ENCODE measurements at places on chromosomes 16 and 17.

GRCh38 chr16:19380328-19380727 lies 37.4 kb upstream of the TMC5 start:
- no peaks in the 10 kb centered on the region for H3K36me3 ChIP-seq
- no peak overlapping the region for H3K27ac ChIP-seq
- H3K4me3 ChIP-seq, result no peak overlapping the region
- H3K4me1 ChIP-seq, result no peaks in the 10 kb centered on the region
- DNase-seq, result no peak

DNA sequence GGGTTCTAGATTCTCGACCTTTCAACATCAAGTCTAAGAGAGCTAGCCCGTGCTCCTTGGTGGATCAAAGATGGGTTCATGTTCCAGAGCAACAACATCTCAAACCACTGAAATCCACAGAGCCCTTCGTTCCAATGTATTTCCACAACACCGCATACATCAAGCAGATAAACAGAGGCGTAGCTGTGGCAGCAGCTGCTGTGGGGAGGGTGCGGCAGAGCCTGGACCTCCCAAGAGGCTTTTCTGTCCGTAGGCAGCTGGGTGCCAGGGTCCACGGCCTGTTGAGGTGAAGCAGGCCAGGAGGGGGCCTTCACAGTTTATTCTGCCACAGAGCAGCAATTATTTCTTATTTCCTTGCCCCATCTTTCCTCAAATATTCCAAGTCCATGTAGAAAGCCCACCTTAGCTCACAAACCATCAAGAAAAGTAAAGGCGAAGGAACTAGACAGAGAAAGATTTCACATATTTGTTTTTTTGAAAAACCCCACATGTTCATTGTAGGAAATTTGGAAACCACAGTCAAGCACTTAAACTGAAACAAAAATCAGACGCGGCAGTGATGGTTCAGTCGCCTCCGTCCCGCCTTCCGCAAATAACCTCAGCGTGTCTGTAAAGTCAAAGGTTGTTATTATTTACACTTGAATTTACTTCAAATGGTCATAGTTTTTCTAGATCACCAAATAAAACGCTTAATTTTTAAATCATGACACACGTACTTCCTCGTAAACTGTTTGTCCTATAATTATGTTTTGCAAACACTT lies 144.6 kb upstream of the FOXF1 start:
- H3K4me1 ChIP-seq, result no peaks in the 10 kb centered on the region
- H3K27ac ChIP-seq, result peak overlapping the region; percentile 39
- no peaks in the 10 kb centered on the region for H3K27me3 ChIP-seq
- no peak overlapping the region for H3K4me3 ChIP-seq
- H3K36me3 ChIP-seq, result no peaks in the 10 kb centered on the region

DNA sequence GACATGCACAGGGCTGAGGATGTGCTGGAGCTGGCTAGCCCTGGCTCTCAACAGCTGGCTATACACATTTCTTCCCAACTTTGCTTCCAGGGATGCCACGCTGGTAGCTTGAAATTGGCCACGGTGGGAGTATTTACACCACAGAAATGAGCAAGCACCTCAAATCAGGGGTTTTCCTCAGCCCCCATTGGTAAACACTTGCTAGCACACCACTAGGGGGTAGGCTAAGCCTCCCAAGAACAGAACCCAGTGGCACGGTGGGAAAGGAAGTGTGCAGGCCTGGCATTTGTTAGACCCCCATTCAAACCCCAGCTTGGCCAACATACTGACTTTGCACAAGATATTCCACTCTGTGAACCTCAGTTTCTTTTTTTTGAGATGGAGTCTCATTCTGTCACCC lies 12.9 kb downstream of the DRC3 start:
- no peak overlapping the region for H3K27ac ChIP-seq
- H3K4me1 ChIP-seq, result no peaks in the 10 kb centered on the region
- H3K36me3 ChIP-seq, result no peaks in the 10 kb centered on the region
- no peak overlapping the region for H3K4me3 ChIP-seq
- H3K27me3 ChIP-seq, result no peaks in the 10 kb centered on the region

GRCh38 chr17:76738468-76738850 lies 540 bp downstream of the MFSD11 start:
- H3K27ac ChIP-seq, result peak overlapping the region; percentile 100
- H3K4me1 ChIP-seq, result peaks cover 4% of the 10 kb centered on the region
- no peak for DNase-seq
- no peaks in the 10 kb centered on the region for H3K36me3 ChIP-seq
- no peaks in the 10 kb centered on the region for H3K27me3 ChIP-seq
- peak overlapping the region; percentile 79 for H3K4me3 ChIP-seq

- H3K27me3 ChIP-seq, result no peaks in the 10 kb centered on the region
- no peak overlapping the region for H3K27ac ChIP-seq
- peaks cover 4% of the 10 kb centered on the region for H3K4me1 ChIP-seq
- no peaks in the 10 kb centered on the region for H3K36me3 ChIP-seq
- DNase-seq, result peak; percentile 75
These were observed 7.3 kb upstream of the ALOX15 start for GRCh38 chr17:4648741-4649140.

- no peaks in the 10 kb centered on the region for H3K36me3 ChIP-seq
- DNase-seq, result no peak
- no peak overlapping the region for H3K4me3 ChIP-seq
- H3K27ac ChIP-seq, result no peak overlapping the region
These were observed 25.3 kb downstream of the CTRB2 start for GRCh38 chr16:75181630-75182029.

DNA sequence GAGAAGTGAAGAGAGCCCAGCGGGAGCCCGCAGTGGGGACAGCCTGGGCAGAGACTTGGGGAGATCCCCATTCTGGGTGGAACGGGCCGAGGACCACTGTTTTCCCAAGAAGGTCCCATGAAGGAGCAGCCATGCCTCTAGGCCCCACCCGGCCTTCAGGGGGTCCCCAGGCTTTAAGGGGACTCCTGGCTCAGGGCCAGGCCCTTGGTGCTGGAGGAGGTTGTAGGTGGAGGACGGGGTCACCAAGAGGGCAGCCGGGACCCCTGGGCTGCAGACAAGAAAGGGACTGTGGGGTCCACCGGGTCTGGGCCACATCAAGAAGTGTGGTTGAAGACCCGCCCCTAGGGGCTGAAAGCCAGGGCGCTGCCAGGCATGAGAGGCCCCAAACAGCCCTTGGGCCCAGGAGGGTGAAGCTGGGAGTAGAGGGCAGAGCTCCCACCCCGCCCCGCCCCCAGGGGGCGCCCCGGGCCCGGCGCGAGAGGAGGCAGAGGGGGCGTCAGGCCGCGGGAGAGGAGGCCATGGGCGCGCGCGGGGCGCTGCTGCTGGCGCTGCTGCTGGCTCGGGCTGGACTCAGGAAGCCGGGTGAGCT lies at the start of gene PRSS21:
TSS of gene PRSS21 (plus strand) at position 487 of the 589 bp plus-strand sequence. CDS start at position 519, 32 bp downstream.
- H3K27ac ChIP-seq, result no peak within 1 kb of the TSS
- no peaks in the 10 kb centered on the region for H3K36me3 ChIP-seq
- no peaks in the 10 kb centered on the region for H3K4me1 ChIP-seq
- no peak within 1 kb of the TSS for H3K4me3 ChIP-seq

DNA sequence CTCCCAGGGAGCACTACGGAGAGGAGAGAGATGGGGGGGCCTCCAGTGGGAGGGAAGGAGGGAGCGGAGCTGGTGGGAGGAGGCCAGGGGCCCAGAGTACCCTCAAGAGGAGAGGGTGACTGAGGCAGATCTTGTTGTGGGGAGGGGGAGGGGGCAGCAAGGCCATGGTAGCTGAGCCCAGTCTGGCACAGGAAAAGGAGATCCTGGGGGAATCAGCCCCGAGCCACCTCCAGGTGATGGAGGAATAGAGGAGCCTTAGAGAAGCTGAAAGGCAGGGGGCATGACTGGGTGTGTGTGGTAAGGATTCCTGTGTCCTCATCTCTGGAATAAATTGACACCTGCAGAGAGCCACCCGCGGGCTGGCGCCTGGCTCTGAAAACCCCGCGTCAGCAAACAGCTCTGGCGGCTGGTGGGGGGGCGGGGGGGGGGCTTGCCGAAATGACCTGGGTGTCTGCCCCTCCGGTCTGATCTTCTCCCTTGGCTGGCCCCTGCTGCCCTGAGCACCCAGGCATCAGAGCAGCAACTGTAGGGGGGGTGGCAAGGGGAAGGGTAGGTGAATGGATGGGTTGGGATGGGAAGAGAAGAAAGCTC lies 1.3 kb upstream of the NLGN2 start:
- H3K4me1 ChIP-seq, result peaks cover 5% of the 10 kb centered on the region
- no peak for DNase-seq
- H3K36me3 ChIP-seq, result no peaks in the 10 kb centered on the region
- no peak overlapping the region for H3K4me3 ChIP-seq

DNA sequence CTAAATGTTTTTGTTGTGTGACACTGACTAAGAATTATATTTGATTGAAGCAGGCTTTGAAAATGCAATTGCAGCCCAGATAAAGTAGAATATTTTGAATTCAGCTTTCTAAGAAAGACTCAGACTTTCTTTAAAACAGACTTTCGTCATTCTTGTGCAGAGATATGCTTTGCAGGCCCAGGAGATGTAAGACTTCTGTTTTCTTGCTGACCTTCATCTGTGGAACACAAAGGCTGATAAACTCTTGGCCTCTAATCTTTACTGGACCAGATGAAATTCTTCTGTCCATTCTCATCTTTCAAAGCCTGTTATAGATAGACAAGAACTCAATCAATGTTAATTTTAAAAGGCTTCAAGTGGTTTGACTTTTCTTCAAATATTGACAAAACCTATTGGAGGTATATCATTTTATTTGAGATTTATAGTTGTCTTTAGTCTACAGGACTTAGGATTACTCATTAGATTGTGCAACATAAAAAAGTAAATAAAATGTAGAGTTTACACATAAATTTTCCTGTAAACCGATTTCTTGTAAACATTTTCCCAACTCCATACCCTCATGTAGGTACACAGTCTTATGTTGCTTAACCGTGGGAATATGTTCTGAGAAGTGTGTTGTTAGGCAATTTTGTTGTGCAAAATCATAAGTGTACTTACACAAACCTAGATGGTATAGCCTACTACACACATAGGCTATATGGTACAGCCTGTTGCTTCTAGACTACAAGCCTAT lies 94.2 kb downstream of the MAP2K4 start:
- no peaks in the 10 kb centered on the region for H3K4me1 ChIP-seq
- no peak for DNase-seq
- H3K27me3 ChIP-seq, result no peaks in the 10 kb centered on the region
- H3K4me3 ChIP-seq, result no peak overlapping the region

- H3K4me3 ChIP-seq, result no peak overlapping the region
- no peaks in the 10 kb centered on the region for H3K4me1 ChIP-seq
- no peaks in the 10 kb centered on the region for H3K27me3 ChIP-seq
These were observed 49.4 kb downstream of the RABEP1 start for GRCh38 chr17:5331506-5331905.

- DNase-seq, result no peak
- H3K27ac ChIP-seq, result peak overlapping the region; percentile 13
- H3K27me3 ChIP-seq, result no peaks in the 10 kb centered on the region
- no peaks in the 10 kb centered on the region for H3K36me3 ChIP-seq
- H3K4me1 ChIP-seq, result no peaks in the 10 kb centered on the region
These were observed 3.9 kb upstream of the ARHGAP17 start for GRCh38 chr16:25018972-25019617.

DNA sequence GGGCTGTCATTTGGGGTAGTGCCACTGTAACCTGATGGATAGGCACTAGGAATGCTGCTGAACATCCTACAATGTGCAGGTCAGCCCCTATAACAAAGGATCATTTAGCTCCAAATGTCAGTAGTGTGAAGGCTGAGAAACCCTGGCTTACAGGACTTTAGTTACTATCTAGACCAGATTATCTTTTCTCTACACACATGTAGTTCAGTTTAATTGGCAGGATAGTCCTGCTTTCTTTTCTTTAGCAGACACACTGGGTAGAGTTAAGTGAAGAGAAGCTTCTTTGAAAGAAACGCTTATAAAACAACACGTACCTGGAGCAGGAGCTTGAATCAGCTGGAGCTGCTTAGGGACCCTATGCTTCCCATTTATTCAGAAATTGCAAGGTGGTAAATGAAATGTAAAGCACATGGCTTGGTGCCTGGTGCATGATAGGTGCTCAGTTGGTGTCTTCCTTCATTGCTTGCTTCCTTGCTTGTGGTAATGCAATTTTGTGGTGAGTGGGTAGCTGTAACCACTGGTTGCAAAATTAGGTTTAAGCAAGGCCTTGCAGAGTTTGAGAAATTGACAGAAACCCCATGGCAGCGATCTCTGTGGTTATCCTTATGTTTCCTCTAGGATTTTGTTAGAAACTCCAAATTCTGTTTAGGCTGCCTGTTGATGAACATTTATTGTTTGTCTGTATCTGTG lies 9.4 kb downstream of the METTL9 start:
- DNase-seq, result no peak
- H3K4me3 ChIP-seq, result no peak overlapping the region
- no peaks in the 10 kb centered on the region for H3K27me3 ChIP-seq
- peaks cover 20% of the 10 kb centered on the region for H3K4me1 ChIP-seq

DNA sequence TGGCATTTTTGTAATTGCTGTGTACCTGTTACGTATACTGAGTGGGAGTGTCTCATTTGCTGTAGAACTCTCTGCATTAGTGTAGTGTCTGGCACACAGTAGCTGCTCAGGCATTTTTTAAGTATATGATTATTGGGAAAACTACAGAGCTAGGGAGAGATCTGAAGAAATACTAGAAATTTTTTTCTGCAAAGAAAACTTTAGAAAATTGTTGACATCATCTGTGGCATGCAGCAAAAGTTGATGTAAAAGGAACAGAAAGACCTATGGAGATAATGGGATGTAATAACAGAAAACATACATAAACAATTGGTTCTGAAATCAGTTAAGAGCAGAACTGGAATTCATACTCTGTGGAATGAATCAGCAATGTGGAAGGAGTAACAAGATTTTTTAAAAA lies 11.6 kb downstream of the CLTC start:
- no peak overlapping the region for H3K27ac ChIP-seq
- DNase-seq, result no peak
- no peak overlapping the region for H3K4me3 ChIP-seq
- H3K36me3 ChIP-seq, result no peaks in the 10 kb centered on the region
- peaks cover 19% of the 10 kb centered on the region for H3K4me1 ChIP-seq

DNA sequence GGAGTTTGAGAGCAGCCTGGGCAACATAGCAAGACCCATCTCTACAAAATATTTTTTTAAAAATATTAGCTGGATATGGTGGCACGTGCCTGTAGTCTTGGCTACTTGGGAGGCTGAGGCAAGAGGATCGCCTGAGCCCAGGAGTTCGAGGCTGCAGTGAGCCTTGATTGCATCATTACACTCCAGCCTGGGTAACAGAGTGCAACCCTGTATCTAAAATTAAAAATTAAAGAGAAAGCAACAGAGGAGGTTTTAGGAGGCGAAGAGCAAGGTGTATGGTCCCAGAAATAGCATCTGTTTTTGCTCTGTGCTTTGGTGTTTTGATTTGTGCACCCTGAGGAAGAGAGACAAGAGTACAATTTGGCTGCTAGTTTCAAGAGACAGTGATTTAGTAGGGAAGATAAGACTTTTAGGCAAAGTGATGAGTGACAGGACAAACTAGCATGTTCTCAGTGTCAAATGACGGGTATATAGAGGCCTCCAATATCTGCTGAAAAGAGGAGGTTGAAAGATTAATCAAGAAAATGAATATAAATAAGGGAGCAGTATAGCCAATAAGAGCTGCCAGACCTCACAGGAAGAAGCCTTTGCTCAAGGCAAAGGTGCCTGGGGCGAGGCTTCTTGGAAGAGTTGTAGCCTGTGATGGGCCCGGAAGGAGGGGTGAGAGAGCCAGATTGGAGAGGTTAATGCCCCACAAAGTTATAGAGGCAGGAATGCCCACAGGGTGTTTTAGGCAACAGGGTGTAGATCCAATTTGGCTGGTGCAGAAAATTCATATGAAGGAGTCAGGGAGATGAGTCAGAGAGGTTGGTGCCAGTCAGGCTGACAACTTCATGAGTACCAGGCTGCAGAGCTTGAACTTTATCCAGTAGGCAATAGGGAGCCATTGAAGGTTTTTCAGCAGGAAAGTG lies 11.4 kb downstream of the HLF start:
- H3K4me1 ChIP-seq, result no peaks in the 10 kb centered on the region
- no peaks in the 10 kb centered on the region for H3K27me3 ChIP-seq
- no peaks in the 10 kb centered on the region for H3K36me3 ChIP-seq
- no peak overlapping the region for H3K4me3 ChIP-seq
- H3K27ac ChIP-seq, result no peak overlapping the region
